ENCODE measurements at places on chromosomes 12 and 14.

GRCh38 chr14:34046799-34047520 is 96.1 kb upstream of the EGLN3 start:
- no peak for DNase-seq

DNA sequence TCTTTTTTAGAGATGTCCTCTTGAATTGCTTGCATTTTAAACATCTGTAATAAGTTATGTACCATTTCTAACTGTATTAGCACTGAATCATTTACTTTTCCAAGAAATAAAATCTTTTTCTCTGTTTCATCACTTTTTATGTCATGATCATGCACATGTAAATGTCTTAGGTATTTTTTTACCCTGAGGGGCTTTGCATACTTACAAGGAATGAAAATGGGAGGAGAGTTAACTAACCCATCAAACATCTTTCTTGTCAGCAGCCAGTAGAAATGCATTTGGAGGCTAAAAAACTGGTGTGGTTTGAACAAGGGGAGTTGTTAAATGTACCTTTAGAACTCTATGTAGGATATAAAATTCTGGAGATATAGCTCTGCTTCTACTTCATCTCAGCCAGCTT is 1080.3 kb downstream of the GALC start:
- DNase-seq: no peak

DNA sequence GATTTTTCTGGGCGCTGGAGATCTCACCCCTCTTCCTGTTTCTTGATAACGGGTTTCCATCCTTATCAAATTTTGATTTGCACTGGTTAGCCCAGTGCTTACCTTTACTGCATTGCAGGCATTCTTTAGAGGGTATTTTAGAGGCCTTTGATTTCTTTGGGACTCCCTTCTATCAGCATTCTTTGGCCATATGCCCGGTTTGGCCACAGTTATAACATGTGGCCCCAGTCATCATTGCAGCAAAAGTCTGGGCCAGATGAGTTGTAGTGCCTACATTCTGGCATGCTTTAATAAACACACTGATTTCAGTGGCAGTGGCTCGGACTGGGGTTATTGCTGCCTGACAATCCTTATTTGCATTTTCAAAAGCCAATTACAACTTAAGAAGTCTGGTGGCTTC is 82.3 kb downstream of the KCNMB4 start:
- DNase-seq: no peak

DNA sequence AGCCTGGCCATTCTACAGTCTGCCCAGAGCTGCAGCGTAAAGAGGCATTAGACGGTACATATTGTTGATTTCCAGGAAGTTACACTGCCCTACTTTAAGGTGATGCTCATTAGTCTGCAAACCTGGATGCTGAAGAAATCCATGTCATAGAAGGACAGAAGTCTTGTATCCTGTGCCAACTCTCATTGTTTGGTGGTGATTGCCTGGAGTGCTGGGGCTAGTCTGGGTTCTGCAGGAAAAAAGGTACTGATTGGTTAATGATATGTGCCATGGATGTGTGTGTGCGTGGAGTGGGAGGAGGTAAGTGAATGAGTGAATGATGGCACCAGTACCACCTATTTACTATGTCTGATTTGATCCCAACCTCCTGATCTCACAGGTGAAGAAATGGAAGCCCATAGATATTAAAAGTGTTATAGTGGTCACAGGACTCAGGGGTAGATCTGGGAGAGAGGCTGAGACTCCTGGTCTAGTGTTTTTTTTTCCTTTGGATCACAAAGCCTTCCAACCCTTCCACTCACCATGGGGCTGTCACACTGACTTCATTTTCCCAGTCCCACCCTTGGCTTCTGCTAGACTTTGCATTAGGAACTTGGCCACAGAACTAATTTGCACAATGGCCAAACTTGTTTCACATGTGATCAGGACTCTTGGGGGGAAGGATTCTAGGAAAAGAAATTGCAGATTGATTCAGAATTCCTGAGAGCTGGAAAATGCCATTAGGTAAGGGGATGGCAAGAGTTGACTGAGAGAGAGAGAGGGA is 96.1 kb downstream of the TMX1 start:
- DNase-seq: no peak

GRCh38 chr12:88897723-88898122 is 317.5 kb upstream of the KITLG start:
- DNase-seq: no peak

Measured in neuronal stem cell (in vitro differentiated cells).